Thymus (tissue), 14 donors: ENCODE measurements at places on chromosomes 2 and 18.
A peak's percentile ranks its signal among the peaks of the same experiment; 100 is the strongest.

DNA sequence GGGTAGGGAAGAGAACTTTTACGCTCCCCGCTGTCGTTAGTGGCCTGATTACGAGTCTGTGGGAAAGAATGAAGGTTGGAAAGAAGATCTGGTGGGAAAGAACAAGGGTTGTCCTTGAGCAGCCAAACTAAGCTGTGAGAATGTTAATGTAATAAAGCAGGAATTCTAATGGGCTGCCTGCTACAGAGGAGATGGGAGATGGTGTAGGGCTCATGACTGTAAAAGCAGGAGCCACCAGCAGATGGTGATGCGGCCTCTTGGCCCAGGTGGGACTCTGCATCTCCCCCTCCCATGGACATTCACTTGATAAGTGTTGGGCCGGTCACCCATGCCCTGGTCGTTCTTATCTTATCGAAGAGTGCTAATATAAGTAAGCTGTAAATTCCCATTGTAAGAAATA, 150.0 kb downstream of the NEDD4L start:
- no peak for DNase-seq

GRCh38 chr2:37625796-37626571, 45.5 kb downstream of the CDC42EP3 start:
- DNase-seq, result peak; percentile 81

- no peak for DNase-seq
Measured at GRCh38 chr2:881204-881918, 69.3 kb upstream of the SNTG2 start.

DNA sequence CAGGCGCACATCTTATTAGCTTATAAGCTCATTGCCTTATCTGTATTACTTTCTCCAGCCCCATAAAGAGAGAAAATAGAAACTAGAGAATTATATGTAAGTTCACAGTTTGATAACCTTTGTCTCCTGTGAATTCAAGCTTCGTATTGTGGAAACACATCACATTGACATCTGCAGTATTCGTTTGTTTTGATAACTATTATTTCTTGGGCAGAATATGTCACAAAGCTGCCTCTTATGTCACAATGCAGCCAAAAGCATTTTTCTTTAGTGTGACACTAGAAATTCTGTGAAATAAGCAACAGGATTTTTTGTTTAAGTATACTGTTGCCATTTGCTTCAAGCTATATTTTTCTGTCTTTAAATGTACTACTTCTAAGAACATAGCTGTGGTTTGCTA, 221.5 kb downstream of the DOK6 start:
- no peak for DNase-seq

- DNase-seq, result no peak
Measured at GRCh38 chr2:145723872-145724271, 1204.0 kb upstream of the ZEB2 start.

DNA sequence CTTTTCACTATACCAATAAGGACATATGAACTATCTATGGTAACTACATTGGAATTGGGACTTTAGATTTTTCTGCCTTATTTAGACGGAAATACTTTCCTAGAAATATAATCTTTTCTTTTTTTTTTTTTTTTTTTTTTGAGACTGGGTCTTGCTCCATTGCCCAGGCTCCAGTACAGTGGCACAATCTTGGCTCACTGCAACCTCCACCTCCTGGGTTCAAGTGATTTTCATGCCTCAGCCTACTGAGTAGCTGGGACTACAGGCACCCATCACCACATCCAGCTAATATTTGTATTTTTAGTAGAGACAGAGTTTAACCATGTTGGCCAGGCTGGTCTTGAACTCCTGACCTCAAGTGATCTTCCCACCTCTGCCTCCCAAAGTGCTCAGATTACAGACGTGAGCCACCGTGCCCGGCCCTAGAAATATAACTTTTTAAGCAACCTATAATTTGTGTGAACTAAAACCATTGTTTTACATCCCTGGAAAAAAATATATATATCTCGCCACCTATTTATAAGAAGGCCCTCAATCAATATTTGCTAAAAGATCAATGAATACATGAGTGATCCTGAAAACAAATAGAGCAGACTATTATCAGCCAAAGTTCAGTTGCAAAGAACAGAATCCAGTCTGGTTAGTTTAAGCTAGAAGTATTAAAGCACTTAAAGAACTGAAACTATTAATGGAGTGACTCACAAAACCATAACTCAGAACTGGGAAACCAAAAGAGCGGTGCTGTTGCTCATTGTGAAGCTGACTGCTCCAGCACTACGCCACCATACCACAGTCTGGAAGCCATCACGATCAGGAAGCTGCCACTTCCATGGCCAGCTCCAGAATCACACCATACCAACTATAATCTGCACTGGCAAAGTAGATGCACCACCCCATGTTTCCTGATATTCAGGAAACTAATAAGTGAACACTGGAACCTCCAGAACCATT, 8.4 kb upstream of the HNRNPLL start:
- DNase-seq, result no peak

DNA sequence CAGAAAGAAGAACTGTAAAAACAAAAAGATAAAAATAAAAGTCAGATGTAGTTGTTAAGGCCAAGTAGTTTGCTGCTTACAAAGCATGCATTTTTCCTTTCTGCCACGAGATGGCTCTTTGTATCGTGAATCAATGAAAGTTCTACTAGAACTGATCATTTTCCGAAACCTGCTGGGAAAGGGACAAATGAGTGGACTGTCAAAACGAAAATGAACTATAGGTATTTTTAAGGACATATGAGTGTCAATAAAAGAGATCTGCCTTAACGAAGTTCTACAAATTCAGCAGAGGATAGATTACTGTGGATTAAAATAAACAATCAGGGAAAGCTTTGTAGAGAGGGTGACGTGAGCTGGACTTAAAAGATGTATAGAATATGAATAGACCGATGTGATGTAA, 15.0 kb upstream of the ELOA2 start:
- peak; percentile 3 for DNase-seq

- DNase-seq, result peak; percentile 18
Measured at GRCh38 chr2:183037074-183037552, 1.1 kb downstream of the NCKAP1 start.

GRCh38 chr2:26892133-26892532, 44.2 kb downstream of the DPYSL5 start:
- no peak for DNase-seq

DNA sequence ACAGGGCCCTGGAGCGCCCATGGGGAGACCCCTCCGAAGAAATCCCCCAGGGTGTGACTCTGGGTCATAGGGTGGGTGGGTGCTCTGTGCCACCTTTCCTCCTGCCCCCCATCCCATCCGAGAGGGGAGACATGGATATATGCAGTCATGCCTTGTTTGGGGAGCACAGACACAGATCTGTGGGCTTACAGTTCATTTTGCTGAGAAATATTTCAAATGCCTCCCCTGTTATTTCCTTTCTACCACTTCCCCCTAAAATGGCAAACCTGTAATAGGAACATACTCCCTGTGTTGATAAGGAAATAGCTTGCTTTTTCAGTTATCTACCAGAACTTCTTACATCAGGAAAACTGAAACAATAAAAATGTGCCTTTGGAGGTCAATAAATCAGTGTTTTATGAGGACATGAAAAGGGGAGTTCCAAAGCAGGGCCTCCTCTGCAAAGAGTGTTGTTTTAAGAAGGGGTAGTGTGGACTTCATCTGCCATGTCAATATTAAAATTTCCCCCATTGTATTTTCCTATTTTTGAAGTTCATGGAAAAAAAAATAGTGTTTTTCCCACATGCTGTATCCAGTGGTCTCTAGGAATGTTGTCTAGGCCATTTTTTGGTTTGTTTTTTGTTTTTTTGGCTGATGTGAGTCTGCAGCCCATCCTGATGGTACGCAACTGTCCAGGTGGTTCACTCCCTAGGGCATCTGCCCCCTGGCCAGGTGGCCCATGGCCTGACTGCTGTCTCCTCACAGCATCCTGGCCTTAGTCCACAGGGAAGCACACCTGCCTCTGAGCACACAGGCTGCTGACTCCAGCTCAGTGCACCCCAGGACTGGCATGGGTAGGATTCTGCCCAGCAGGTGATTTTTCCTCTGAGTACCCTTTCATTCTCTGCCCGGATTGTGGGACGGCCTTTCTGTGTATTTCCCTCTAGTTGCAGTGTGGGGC, 3.7 kb downstream of the TNFRSF11A start:
- no peak for DNase-seq

GRCh38 chr2:102434655-102435381, 11.9 kb downstream of the IL18RAP start:
- no peak for DNase-seq
